NCI-H2171 (cell line): ENCODE measurements at places on chromosomes 12 and 14.

DNA sequence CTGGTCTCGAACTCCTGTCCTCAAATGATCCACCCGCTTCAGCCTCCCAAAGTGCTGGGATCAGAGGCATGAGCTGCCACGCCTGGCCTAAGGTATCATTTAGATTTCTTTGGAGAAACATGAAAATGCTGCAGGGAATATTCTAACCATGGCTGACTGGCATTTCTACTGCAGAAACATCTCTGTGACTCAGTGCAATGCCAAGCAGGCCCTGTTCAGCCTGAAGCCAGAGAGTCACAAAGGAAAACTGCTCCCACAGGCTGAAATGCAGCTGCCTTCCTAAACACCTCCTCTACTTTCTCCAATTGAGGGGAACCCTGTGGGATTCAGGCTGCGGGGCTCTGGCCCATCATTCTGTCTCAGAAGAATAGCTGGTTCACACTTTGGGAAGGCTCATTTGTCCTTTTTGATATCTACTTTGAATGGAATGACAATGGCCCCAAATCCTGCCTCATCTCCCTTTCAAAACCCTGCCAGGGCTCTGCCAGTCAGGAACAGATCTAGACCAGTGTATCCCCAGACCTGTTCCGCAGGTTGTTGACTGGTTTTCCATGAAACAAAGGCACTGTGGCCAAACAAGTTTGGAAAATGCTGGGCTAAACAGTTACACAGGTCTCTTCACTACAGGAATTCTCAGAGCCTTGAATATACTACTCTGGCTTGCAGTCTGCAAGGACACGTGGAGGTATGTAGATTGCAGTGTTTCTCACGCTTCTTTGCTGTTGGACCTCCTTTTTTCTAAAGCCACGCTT lies 7.8 kb downstream of the C12orf43 start:
- DNase-seq, result no peak

- DNase-seq, result no peak
These were observed 233.4 kb upstream of the ABCD2 start for GRCh38 chr12:39853003-39853402.

- DNase-seq, result no peak
These were observed 1.8 kb upstream of the RNU7-1 start for GRCh38 chr12:6941782-6942181.

DNA sequence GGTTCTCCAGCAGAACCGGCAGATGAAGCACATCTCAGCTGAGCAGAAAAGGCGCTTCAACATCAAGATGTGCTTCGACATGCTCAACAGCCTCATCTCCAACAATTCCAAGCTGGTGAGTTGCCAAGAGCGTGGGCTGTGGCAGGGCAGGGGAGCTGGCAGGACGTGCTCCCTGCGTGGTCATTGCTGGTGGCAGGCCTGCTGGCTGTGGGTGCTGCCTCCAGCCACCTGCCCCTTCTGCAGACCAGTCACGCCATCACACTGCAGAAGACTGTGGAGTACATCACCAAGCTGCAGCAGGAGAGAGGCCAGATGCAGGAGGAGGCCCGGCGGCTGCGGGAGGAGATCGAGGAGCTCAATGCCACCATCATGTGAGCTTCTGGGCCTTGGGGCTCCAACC lies 35.8 kb downstream of the IL31 start:
- no peak for DNase-seq

DNA sequence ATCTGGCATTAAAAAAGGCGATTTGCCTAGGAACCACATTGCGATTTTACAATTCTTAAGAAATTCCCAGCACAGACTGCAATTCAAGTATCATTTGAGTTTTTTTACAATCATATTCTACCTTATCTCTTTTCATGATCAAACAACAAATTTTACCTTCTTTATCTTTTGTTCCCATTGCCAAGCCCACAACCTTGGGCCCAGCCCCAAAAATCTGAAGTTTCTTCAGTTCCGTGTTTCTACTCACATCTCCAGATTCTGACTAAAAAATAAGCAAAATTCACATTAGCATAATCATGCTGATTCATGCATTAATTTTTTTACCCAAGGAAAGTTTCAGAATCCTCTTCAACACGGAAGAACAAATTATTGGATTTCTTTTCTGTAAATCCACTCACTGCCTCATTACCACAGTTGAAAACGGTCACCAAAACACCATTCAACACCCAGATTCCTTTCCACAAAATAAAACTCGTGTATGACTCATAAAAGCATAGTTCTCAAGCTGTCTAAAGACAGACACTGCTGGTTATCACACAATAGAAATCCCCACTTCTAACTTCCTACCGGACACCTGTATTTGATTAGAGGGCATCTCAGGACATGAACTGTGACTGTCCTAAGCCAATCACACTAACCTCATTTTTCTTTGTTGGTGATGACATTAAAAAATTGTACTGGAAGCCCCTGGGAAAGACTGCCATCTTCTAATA lies 32.7 kb downstream of the KDM5A start:
- no peak for DNase-seq

GRCh38 chr12:41356181-41356580 lies 168.1 kb downstream of the PDZRN4 start:
- DNase-seq, result no peak

DNA sequence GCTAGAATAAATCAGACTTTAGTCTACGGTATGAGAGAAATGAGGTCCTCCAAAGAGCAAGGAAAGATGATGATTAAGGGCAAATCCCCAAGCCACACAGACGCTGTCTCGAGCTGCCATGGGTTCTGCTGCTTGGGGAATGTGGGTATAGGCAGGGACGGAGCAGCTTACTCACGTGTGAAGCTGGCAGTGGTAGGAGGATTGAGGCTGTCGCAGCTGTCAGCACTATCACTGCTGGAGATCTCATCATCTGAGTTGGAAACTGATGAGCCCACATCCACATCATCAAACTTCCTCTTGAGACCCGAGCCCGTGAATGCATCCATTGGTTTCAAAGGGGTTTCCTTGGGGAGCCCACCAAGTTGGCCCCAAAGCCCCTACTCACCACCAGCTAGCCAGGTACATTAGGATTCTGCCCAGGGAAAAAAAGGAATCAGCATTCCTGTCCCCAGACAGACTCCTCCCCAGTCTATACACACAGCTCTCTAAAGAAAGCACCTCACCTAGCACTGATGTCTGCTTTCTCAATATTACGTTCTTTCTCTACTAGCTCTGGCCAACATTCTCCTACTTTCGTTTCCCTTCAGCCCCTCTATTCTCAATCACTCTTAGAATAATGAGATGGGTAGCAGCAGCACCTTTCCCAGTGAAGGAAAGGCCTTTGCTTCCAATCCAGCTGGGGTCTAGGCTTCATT lies 7.0 kb downstream of the CSRNP2 start:
- DNase-seq, result no peak
